ENCODE measurements at places on chromosomes 12 and 14. TPM values are rescaled to one million over a fixed set of nuclear protein-coding genes. Genes with fewer than 3 reads are reported as not detected.

DPY19L2 gene
- total RNA-seq = 1.8 TPM

CLEC4E gene
- not detected for total RNA-seq

SLC25A21 gene
- 0.91 TPM for total RNA-seq

FBXW8 gene
- total RNA-seq = 16.2 TPM

DGKA gene
- total RNA-seq = 57.5 TPM

DPF3 gene
- total RNA-seq = 13.7 TPM

INSM2 gene
- total RNA-seq = 21.7 TPM

PLA2G1B gene
- not detected for total RNA-seq

KRT83 gene
- total RNA-seq = not detected

NRXN3 gene
- total RNA-seq = 1.2 TPM

FGF6 gene
- not detected for total RNA-seq

TMPRSS12 gene
- total RNA-seq = not detected

FAM161B gene
- 2.8 TPM for total RNA-seq

PMCH gene
- total RNA-seq = not detected

MDGA2 gene
- 0.39 TPM for total RNA-seq

PWP1 gene
- 42.2 TPM for total RNA-seq

KRT75 gene
- not detected for total RNA-seq

KRT77 gene
- not detected for total RNA-seq

LMO3 gene
- total RNA-seq = 0.78 TPM

OTUB2 gene
- 5.5 TPM for total RNA-seq

TRIM9 gene
- total RNA-seq = 11.9 TPM

SMIM10L1 gene
- total RNA-seq = 12.0 TPM

ERP27 gene
- total RNA-seq = not detected

SLC16A7 gene
- 11.2 TPM for total RNA-seq

TMEM253 gene
- total RNA-seq = 0.64 TPM

OVCH1 gene
- not detected for total RNA-seq

PRIMA1 gene
- 2.4 TPM for total RNA-seq

COQ10A gene
- 18.9 TPM for total RNA-seq

DCD gene
- not detected for total RNA-seq

HOXC12 gene
- total RNA-seq = not detected

RNF212B gene
- total RNA-seq = not detected

B3GNT4 gene
- 1.8 TPM for total RNA-seq

SCNN1A gene
- total RNA-seq = 0.74 TPM

PRB2 gene
- not detected for total RNA-seq

GPX2 gene
- 1.3 TPM for total RNA-seq

CDK2 gene
- 20.5 TPM for total RNA-seq

IL22 gene
- total RNA-seq = not detected

AMN gene
- total RNA-seq = 0.34 TPM

C12orf56 gene
- total RNA-seq = 1.8 TPM

BMP4 gene
- 3.7 TPM for total RNA-seq

LBHD2 gene
- not detected for total RNA-seq

IAPP gene
- total RNA-seq = not detected

ITGB7 gene
- not detected for total RNA-seq

EFCAB11 gene
- 3.1 TPM for total RNA-seq

PPP1CC gene
- total RNA-seq = 137 TPM

ACVRL1 gene
- total RNA-seq = 0.39 TPM

MYH6 gene
- not detected for total RNA-seq

TGM1 gene
- 4.2 TPM for total RNA-seq

MYF6 gene
- total RNA-seq = not detected

KRT3 gene
- not detected for total RNA-seq

ZNF268 gene
- 38.0 TPM for total RNA-seq

BIN2 gene
- total RNA-seq = not detected

BCL7A gene
- 148 TPM for total RNA-seq

CABP1 gene
- total RNA-seq = 0.83 TPM

DICER1 gene
- total RNA-seq = 113 TPM

KLRD1 gene
- total RNA-seq = 0.25 TPM

SERPINA3 gene
- total RNA-seq = not detected
